Panc1 (cell line): ENCODE measurements at places on chromosomes 3 and 15.

GRCh38 chr3:132210476-132211346 lies 106.5 kb upstream of the ACP3 start:
- H3K4me3 ChIP-seq = no peak overlapping the region
- peak; percentile 18 for DNase-seq
- H3K36me3 ChIP-seq = no peaks in the 10 kb centered on the region
- H3K4me1 ChIP-seq = no peaks in the 10 kb centered on the region

GRCh38 chr15:73019601-73020146 lies 32.6 kb upstream of the NEO1 start:
- no peaks in the 10 kb centered on the region for H3K27me3 ChIP-seq
- H3K27ac ChIP-seq = no peak overlapping the region
- H3K4me1 ChIP-seq = no peaks in the 10 kb centered on the region
- DNase-seq = no peak
- no peak overlapping the region for H3K4me3 ChIP-seq

DNA sequence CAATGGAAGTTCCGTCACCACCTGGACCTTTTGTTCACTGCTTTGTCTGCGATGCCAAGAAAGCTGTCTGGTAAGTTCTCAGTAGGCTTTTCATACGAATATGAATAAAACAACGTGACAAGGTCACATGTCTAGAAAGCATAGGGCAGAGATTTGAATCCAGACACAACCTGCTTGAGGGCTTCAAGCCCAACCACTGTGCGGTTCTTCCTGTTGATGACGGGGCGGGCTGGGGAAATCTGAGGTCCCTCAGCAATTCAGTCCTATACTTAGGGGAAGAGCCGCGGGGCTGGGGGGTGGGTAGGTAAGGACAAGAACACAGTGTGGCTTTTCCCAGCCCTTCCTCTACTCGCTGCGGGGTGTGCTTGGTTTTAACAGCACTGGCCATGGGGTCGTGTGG lies 32.4 kb upstream of the SMAD3 start:
- no peaks in the 10 kb centered on the region for H3K36me3 ChIP-seq
- peaks cover 18% of the 10 kb centered on the region for H3K4me1 ChIP-seq
- H3K27me3 ChIP-seq = no peaks in the 10 kb centered on the region
- no peak overlapping the region for H3K4me3 ChIP-seq
- DNase-seq = no peak

- H3K27me3 ChIP-seq = no peaks in the 10 kb centered on the region
- no peaks in the 10 kb centered on the region; the same call in 1 of the 2 replicates for H3K36me3 ChIP-seq
- no peak for DNase-seq
- H3K27ac ChIP-seq = no peak overlapping the region
- H3K4me3 ChIP-seq = no peak overlapping the region
Observed at GRCh38 chr3:132637590-132637989, 22.0 kb downstream of the ACAD11 start.

- no peaks in the 10 kb centered on the region for H3K27me3 ChIP-seq
- H3K4me3 ChIP-seq = no peak overlapping the region
- no peaks in the 10 kb centered on the region for H3K4me1 ChIP-seq
- no peaks in the 10 kb centered on the region for H3K36me3 ChIP-seq
- no peak overlapping the region for H3K27ac ChIP-seq
Observed at GRCh38 chr3:40691452-40691861, 166.7 kb downstream of the ZNF621 start.

DNA sequence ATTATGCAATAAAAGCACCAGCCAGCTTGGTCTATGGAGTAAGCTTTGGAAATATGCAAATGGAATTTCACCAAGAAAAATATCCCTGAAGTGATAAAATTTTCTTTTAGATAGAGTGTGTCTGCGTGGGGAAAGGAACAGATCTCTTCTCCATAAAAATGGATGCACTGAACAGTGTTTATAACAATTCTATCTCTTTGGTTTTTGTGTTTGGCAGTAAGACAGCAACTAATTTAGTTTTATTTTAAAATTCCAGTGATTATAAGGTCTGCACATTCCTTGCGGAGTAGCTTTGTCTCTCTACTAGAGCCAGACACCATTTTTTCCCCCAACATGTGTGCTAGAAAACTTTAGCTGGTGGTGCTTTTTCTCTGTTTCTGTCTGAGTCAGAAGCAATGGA lies 712.4 kb downstream of the GRM7 start:
- DNase-seq = no peak
- no peaks in the 10 kb centered on the region for H3K27me3 ChIP-seq
- H3K4me1 ChIP-seq = no peaks in the 10 kb centered on the region
- no peak overlapping the region for H3K27ac ChIP-seq

DNA sequence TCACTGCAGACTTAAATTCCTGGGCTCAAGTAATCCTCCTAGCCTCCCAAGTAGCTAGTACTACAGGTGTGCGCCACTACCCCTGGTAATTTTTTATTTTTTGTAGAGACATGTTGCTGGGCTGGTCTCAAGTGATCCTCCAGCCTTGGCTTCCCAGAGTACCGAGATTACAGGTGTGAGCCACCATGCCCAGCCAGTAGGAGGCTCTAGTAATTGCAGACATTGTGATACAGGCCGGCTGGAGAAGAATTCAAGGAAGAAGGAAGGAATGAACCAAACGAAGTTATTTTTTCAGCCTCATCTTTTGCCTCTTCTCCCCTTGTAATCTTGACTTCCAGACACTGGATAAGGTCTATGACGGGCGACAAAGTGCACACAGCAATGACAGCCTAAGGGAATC lies 3.2 kb upstream of the PPP4R2 start:
- no peaks in the 10 kb centered on the region for H3K27me3 ChIP-seq
- H3K4me3 ChIP-seq = no peak overlapping the region
- H3K27ac ChIP-seq = no peak overlapping the region
- peaks cover 8% of the 10 kb centered on the region for H3K36me3 ChIP-seq
- no peak for DNase-seq
- H3K4me1 ChIP-seq = 0 out of 2 replicates have a peak, but pooled peaks cover 1% of the 10 kb centered on the region

- H3K4me1 ChIP-seq = no peaks in the 10 kb centered on the region
- H3K27me3 ChIP-seq = peaks cover 16% of the 10 kb centered on the region
- no peaks in the 10 kb centered on the region for H3K36me3 ChIP-seq
- no peak for DNase-seq
- no peak overlapping the region for H3K4me3 ChIP-seq
Observed at GRCh38 chr3:126568776-126569342, 10.1 kb upstream of the C3orf22 start.

GRCh38 chr3:120708408-120708807 lies 26.4 kb upstream of the HGD start:
- no peak for DNase-seq
- H3K27me3 ChIP-seq = no peaks in the 10 kb centered on the region
- no peak overlapping the region for H3K4me3 ChIP-seq
- no peaks in the 10 kb centered on the region for H3K4me1 ChIP-seq

- H3K4me3 ChIP-seq = no peak overlapping the region
- no peaks in the 10 kb centered on the region for H3K27me3 ChIP-seq
- H3K4me1 ChIP-seq = peaks cover 35% of the 10 kb centered on the region
- no peak for DNase-seq
- peaks cover 4% of the 10 kb centered on the region; the same call in 1 of the 2 replicates for H3K36me3 ChIP-seq
- H3K27ac ChIP-seq = no peak overlapping the region
Observed at GRCh38 chr3:194588741-194589140, 44.5 kb downstream of the TMEM44 start.
